H7 (cell line): ENCODE measurements at places on chromosomes 12 and 14.
A peak's percentile ranks its signal among the peaks of the same experiment; 100 is the strongest.

- no peak for DNase-seq
Observed at GRCh38 chr14:81367563-81367962, 32.6 kb downstream of the STON2 start.

- DNase-seq, result no peak
Observed at GRCh38 chr12:85441741-85442140, 161.7 kb downstream of the ALX1 start.

DNA sequence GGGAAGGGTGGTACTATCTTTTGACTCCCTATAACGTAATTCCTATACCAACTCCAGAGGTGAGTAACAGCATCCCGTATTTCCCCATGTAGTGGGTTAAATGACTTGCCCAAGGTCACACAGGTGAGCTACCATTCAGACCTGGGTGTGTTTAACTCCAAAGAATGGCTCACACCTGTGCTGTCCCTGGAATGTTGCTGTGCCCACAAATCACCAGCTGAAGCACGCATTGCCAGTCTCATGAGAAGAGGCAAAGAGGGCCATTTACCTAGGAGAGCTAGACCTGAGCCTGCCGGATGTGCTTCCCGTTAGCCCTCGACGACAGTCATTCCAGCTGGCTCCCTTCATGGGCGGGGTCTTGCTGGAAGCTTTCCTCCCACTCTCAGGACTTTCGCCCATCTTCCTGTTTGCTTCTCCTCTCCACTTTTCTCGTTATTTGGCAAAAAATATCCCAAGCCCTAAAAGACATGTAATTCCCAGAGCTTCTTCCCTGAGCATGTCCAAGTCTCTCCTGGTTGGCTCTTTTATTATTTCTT lies 106.6 kb upstream of the VASH1 start:
- DNase-seq, result no peak

- no peak for DNase-seq
Observed at GRCh38 chr12:49948866-49949845, 1.4 kb upstream of the AQP2 start.

- peak; percentile 51 for DNase-seq
Observed at GRCh38 chr14:72812292-72812851, 81.5 kb downstream of the DPF3 start.

- no peak for DNase-seq
Observed at GRCh38 chr12:131189781-131190180, 236.1 kb downstream of the ADGRD1 start.

- DNase-seq, result no peak
Observed at GRCh38 chr14:80425686-80426085, 214.4 kb upstream of the DIO2 start.

DNA sequence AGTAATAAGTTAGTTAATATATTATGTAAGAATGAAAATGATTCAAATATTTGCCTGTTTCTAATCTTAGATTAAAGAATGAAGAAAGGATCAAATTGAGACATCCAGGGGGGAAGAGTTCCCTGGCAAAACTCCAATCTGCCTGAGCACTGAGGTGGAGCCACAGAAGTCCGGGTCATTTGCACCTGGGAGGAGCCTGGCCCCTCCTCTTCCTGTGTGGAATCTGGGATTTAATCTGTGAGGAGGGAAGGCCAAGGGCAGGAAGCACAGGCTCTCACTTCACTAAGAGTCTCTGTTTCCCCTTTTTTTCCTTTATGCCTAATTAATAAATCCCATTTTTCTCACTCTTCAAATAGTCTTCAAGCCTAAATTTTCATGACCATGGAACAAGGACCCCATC lies 599.5 kb downstream of the FLRT2 start:
- DNase-seq, result no peak

- DNase-seq, result no peak
Observed at GRCh38 chr12:72465155-72465554, 193.0 kb downstream of the TRHDE start.

DNA sequence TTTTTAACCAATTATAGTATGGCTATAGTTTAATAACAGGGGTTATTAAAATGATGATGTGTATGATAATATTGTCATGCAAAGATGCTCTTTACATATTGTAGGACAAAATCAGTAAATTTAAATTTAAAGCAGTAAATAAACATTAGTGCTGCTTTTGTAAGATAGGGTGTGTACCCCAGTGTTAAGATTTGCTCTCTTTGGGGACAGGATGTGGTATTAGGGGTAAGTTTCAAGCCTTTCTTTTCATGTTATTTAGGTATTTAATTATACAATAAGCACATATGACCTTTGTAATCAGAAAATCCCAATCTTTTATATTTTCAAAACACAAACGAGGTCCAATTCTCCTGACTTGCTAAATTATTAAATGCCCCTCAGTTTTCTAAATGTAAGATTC lies 39.7 kb upstream of the RPH3A start:
- no peak for DNase-seq

DNA sequence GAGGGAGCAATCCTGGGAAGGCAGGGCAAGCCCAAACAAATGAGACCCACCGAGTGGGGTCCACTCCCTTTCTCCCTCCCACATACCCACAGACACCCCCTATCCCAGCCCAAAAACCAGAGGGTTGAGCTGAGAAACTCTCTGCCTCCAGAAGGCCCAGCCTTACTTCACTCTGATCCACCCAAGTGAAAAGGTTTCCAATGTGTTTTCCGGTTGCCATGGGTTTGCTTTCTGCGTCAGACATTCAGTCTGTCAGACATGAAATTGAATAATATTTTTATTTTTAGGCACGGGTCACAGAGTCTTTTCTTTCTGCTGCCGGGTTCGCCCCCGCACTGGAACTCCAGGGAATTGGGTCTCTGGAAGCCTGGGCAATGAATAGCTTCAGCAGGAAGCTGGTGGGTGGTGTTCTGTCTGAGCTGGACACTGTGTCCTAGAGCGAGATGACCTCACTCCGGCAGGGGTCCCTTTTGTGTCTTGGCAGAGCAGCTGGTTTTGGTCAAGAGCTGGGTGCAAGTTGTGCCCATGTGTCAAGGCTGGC lies 69.8 kb upstream of the CLMN start:
- DNase-seq, result no peak
